ELR (cell line): ENCODE measurements at places on chromosomes 11 and 22.

DNA sequence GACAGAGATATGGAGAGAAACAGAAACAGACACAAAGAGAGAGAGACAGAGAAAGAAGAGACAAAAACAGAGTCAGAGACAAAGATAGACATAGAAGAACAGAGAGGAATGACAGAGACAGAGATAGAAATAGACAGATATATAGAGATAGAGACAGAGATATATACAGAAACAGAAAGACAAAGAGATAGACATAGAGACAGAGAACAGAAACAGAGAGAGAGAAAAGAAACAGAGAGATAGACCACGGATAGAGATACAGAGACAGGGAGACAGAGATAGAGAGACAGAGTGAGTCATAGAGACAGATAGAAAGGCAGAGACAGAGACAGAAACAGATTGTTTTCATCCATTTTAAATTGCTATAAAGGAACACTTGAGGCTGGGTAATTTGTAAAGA, 12.3 kb upstream of the MPEG1 start:
- no peak for DNase-seq

- no peak for DNase-seq
Measured at GRCh38 chr11:47002390-47002789, 65.8 kb downstream of the CSTPP1 start.

- no peak for DNase-seq
Measured at GRCh38 chr11:4700436-4700820, 2.8 kb upstream of the OR51E2 start.

DNA sequence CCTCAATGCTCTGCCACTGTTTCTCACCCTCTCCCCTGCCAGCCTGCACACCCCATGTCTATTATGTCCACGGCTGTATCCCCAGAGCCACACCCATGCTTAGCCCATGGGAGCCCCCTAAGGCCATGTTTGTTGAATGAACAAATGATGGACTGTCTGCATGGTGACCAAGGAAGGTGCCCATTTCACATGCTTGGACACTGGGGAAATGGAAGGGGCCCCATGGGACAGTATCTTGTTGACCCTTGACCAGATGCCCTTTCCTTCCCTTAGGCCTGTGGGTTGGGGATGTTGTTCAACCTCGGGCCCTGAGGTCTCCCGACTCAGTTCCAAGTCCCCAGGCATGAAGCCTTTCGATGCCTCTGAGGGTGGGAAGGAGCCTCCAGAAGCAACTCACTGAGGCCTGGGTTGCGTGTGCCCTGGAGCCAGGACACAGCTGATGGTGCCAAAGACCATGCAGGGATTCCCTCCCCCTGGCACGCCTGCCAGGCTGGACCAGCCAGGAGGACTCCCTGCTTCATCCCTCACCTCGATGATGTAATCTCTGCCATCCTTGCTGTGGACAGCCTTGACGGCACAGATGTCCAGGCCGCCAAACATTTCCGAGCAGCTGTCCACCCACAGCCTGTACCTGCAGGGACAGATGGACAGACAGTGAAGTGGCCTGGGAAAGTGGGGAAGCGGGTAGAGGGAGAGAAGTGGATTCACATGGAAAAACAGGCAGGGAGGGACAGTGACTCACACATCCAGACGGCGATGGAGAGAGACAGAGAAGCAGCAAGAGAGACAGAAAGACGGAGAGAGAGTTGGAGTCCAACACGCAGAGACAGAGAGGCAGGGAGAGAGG, 58.9 kb downstream of the FBXO7 start:
- DNase-seq, result peak; percentile 58

GRCh38 chr11:32706985-32707741, 87.3 kb downstream of the CCDC73 start:
- DNase-seq, result peak; percentile 91

DNA sequence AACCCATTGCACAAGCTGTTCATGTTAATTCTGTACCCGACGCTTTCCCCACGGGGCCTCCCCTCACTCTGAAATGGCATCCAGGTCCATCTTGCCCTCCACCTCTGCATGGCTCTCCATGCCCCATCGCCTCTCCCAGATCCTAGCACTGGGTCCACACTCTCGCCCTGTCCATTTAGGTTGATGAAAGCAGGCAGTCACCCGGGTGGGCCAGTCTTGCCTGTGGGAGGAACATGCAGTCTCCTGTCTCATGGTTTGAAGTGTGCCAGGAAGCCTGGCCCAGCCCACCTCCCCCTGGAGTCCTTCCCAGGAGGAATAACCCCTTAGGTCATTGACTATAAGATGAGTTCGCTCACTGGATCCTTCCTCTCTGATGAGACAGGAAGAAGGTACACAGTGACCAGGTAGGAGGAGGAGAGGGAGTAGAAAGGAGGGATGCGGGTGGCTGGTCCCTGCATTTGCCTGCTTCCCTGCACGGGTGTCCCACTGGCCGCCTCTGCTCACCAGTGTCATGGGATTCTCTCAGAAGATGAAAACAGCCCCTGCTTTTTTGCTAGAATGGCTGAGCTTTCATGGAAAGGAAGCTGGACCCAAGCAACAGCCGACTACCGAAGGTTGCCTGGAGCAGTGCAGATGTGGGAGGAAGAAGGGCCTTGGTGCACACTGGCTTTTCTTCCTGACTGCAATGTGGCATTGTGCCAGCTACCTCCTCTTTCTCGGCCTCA, 6.8 kb downstream of the TMEM121B start:
- no peak for DNase-seq

GRCh38 chr22:50208430-50208938, 7.7 kb downstream of the SELENOO start:
- no peak for DNase-seq

DNA sequence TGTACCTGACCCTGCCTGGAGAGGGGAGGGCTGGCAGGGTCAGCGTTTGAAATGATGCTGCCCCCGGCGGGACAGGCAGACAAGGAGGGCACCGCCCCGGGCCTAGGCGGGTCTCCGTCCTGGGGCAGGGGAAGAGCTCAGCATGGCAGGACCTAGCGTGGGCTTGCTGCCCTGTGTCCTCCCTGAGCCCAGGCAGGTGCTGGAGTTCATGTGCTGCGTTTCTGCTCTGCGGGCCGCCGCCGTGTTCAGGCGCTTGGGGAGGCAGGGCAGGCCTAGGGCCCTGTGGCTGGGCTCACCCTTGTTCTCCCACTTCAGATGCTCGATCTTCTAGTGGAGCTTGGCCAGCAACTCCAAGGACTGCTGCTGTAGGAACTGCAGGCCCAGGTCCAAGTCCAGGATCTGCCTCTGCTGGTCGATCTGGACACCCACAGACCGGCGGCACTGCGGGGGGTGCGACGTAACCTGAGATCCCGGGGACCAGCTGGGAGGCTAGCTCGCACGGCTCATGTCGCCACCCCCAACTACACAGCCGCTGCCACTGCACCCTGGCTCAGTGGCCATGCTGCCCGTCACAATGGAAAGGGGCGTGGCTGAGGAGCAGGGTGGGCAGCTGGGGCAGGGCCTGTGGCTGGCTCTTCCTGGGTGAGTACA, 84.4 kb downstream of the MED15 start:
- DNase-seq, result no peak

GRCh38 chr11:126329644-126330211, 25.8 kb upstream of the ST3GAL4 start:
- no peak for DNase-seq

- DNase-seq, result no peak
Measured at GRCh38 chr11:31383116-31383515, 13.5 kb downstream of the DNAJC24 start.

DNA sequence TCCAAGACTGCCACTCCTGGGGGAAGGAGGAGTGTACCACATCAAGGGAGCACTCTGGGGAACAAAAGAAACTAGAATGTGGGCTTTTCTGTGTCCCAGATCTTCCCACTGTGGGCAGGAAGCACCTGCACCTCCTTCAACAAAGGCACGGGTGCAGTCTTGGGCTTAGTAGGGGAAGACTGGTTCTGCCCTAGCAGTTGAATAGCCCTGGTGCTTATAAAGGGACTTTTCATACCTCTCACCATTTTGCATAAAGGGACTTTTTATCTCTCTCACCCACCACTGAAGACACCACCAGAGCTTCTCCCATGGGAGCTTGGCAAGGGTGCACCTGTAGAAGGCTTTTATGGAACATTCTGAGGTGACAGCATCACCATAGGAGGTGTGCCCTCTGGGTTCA, 65.8 kb upstream of the MS4A8 start:
- no peak for DNase-seq

- DNase-seq, result no peak
Measured at GRCh38 chr11:85772695-85773094, 38.2 kb downstream of the SYTL2 start.

DNA sequence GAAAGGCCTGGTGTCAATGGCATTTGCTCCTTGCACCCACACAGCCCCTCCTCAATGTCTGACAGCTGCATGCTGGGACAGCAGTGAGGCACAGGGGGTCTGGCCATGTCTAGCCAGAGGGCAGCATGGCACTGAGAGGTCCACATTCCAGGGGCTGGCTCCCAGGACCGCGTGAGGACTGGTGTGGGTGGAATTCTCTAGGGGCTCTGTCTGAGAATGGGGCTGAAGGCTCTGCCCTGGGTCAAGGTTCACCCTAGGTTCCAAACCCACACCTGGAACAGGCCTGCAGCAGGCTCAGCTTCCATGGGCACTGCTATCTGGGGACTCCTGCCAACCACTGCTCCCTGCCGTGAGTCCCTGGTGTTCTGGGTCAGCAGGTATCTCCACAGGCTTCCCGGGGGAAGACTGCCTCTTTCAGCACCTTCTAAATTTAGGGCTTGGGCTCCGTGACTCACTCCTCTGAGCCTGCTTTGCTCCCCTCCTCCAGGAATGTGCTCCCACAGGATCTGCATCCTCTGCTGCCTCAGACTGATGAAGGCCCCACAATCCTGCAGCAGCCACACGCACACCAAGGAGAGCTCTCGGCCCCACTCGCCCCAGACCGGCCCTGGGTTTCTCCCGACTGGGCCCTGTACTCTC, 4.2 kb downstream of the STARD10 start:
- DNase-seq, result peak; percentile 35

- no peak for DNase-seq
Measured at GRCh38 chr11:105156720-105157119, 17.2 kb upstream of the CARD18 start.
